Stimulated activated CD8-positive, alpha-beta memory T cell treated with anti-CD3 and anti-CD28 coated beads, Interleukin-15, amount 100 ng/mL, for 24 hours (primary cell): ENCODE measurements at places on chromosomes 4 and X.

- DNase-seq, result no peak
Observed at GRCh38 chr4:73704314-73705055, 35.9 kb upstream of the CXCL8 start.

DNA sequence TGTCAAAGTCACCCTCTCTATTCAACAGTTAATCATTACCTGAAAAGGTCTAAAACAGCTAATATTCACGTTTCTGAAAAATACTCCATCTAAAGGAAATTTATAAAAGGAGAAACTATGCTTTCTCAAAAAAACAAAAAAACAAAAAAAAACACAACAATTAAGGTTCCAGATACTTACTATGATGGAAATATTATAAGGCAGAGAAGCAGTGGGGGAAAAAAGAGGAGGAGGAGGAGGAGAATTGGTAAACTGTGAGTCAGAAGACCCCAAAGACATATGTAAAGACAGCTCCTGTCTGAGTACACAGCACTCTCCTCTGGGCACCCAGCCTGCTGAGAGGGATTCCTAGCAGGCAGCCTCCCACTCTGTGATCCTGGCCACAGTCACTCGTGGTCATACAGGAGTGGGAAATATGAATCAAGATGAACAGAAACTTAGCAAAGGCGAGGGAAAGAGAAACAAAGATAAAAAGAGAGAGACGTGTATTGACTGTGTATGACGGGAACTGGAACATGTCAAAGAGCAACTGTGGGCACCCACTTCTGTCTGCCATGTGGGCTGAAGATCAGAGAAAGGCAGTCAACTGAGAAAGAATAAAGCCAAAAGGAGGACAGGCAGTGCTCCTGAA lies 12.5 kb downstream of the KLHL15 start:
- no peak for DNase-seq

GRCh38 chrX:153495362-153495751 lies 577 bp downstream of the BGN start:
- DNase-seq, result no peak

DNA sequence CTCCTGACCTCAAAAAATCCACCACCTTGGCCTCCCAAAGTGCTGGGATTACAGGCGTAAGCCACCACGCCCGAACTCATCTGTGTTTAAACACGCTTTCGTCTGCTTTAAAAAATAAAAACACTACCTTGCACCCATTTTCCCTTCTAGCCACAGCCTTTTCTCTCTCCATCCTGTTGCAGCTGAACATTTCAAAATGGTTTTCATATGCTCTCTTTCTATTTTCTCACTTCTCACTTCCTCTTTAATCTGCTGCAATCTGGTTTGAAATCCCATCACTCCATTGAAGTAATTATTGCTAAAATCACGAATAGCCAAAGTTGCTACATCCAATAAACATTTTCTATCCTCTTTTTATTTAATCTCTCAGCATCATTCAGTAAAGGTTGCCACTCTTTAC lies 70.0 kb downstream of the DCHS2 start:
- no peak for DNase-seq

GRCh38 chrX:131725001-131725654 lies 181.3 kb downstream of the OR13H1 start:
- DNase-seq, result no peak

DNA sequence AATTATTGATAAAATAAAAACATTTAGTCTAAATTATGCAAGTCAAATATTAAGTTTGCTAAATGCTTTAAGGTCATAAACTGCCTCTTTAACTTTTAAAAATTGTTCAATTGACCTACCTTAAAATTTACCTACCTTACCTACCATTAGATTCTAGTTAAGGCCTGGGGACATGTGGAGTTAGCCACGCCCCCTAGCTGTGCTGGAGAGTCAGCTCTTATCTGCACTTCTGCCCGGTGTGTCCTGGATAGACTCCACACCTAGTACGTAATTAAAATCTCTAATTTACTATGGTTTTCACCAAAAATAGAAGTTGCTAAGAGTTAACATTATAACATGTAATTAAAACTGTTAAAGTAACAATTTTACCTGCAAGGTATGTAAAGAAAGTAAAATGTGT lies 22.7 kb downstream of the TENM3 start:
- no peak for DNase-seq

GRCh38 chr4:183596067-183596757 lies 62.8 kb downstream of the RWDD4 start:
- no peak for DNase-seq

DNA sequence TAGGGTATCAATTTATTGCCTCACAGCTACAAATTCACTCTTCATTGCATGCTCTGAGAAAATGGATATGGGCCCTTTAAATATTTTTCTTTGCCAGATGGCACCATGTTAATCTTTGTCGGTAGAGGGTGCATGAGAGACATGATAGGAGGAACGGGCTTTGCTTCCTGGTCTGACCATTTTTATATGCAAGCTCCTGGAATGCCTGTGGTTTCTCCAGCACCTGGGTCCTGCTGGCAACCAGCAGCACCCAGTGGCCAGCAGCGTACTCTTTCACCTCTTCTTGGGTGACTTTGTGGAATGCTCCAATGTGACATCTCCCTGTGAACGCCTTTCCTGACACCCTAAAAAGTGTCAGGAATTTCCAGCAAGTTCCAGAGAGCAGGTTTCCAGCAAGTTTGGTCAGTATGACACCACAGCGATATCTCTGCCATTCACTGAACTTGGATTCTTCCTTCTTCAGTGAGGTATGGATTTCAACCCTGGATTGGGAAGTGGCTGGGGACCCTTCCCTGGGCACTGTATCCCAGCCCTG lies 140.3 kb upstream of the PGRMC2 start:
- no peak for DNase-seq

- no peak for DNase-seq
Observed at GRCh38 chr4:39291686-39292085, 74.5 kb downstream of the RFC1 start.

GRCh38 chr4:168164915-168165548 lies 72.7 kb downstream of the ANXA10 start:
- no peak for DNase-seq

- DNase-seq, result no peak
Observed at GRCh38 chrX:53678667-53679066, 7.9 kb downstream of the HUWE1 start.

DNA sequence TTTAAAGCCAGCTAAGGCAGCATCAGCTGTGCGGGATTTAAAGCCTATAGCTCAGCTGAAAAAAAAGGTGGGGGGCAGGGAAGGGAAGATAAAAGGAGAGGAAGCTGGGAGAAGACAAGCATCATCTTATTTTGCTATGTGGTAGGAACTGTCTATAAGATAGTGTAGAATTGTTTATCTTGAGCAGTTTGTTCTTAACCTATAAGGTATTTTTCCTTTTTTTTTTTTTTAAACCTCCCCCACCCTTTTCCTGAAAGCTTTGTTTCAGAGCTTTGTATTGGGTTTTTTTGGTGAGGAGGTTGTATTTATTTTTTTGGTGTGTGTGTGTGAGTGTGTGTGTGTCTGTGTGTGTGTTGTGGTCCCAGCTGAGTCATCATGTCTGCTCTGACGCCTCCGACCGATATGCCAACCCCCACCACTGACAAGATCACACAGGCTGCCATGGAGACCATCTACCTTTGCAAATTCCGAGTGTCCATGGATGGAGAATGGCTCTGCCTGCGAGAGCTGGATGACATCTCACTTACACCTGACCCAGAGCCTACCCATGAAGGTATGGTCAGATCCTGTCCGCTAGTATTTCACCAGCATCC lies 531 bp downstream of the RUFY3 start:
- no peak for DNase-seq

DNA sequence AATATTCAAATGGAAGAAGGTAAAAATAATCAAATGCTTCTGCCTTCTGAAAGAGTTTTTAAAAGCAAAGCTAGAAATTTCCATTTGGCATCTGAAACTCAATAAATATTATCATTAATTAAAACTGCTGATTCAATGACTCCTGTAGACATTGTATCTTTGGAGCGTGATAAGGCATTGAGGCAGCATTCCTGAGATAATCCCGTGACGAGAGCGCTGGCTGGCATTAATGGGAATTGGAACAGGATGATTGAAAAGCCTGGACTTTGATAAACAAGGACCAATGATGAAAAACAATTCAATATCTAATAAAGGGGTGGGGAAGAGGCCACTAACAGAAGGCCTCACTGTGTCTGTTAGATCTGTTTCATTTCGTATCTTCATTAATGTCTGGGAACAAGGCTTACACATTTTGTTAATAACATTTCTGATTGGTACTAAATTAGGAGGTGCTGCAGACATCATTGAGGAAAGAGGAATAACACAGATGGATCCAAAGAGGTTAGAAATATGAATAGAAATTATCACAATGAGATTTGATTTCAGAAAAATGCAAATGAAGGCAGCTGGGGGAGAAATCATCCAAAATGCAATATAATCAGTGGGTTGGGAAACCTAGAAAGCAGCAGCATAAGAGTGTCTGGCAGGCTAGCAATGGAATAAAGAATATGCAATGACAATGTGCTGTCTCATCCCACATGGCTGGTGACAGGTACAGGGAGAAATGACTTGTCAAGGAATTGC lies 102.3 kb downstream of the SCD5 start:
- DNase-seq, result no peak

- DNase-seq, result no peak
Observed at GRCh38 chr4:150855981-150856510, 159.0 kb downstream of the LRBA start.

- DNase-seq, result no peak
Observed at GRCh38 chrX:150489359-150490015, 78.9 kb upstream of the MTM1 start.

GRCh38 chr4:69617083-69617694 lies 22.3 kb downstream of the UGT2A2 start:
- DNase-seq, result no peak

- DNase-seq, result no peak
Observed at GRCh38 chr4:93760284-93760683, 68.3 kb upstream of the ATOH1 start.

GRCh38 chrX:108299101-108299591 lies 139.1 kb downstream of the COL4A6 start:
- no peak for DNase-seq

DNA sequence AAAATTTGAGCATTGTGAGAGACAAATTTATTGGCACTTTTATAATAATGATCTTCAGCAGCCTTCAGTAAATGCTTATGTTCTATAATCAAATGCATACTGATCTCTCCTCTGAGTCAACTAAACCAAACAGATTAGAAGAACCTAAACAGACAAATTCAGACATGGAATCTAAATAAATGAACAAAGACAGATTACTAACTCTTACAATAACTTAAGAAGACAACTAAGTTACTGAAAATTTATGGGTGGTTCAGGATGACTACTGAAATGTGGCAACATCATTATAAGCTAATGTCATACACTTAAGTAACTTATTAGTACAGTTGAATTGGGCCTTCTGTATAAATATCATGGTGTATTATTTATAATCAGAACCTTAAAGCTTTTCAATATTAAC lies 127.3 kb downstream of the NEK1 start:
- no peak for DNase-seq
